ENCODE measurements at places on chromosomes 4 and X. TPM values are rescaled to one million over a fixed set of nuclear protein-coding genes. Genes with fewer than 3 reads are reported as not detected.

DNA sequence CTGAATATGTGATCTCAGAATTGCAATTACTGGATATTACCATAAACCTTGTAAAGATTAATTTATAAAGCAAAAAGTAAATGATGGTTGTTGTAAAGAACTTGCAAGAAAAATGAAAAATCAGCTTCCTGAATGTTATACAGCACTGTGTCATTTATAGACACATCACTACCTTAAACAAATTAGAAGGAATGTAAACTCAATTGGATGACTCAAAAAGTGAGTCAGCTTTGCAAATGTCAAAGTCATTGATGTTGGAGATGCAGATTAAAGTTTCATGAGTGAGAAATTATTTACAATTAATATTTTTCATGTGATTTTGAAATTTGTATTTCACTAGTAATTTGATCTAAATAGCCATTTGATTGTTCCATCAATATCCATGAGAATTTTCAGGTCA, 193.2 kb downstream of the RAPGEF2 start:
- ATAC-seq: peak; percentile 57

GABRG1 gene
- total RNA-seq: 0.11 TPM

PITX2 gene
- 44.5 TPM for total RNA-seq

CXCL8 gene
- total RNA-seq: 3.8 TPM

- no peak for ATAC-seq
These were observed 3.8 kb upstream of the AMMECR1 start for GRCh38 chrX:110321670-110322069.

KIF4A gene
- 1.5 TPM for total RNA-seq

DNA sequence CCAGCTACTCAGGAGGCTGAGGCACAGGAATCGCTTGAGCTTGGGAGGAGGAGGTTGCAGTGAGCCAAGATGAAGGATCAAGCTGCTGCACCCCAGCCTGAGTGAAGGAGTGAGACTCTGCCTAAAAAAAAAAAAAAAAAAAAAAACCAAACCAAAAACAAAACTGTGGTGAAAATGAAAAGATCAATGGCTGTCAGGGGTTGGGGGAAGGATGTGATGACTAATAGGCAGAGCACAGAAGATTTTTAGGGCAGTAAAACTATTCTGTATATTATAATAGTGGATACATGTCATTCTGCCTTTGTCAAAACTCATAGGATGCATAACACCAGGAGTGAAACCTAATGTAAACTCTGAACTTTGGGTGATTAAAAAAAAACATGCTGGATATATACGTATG, 69.9 kb upstream of the ELOVL6 start:
- ATAC-seq: no peak

All from motor neuron (in vitro differentiated cells).